ENCODE measurements at places on chromosomes 13 and 19. TPM values are rescaled to one million over a fixed set of nuclear protein-coding genes. Genes with fewer than 3 reads are reported as not detected.
A peak's percentile ranks its signal among the peaks of the same experiment; 100 is the strongest.

ZNF541 gene
- 51.5 TPM for total RNA-seq

MCF2L gene
- total RNA-seq, result 17.6 TPM

DNA sequence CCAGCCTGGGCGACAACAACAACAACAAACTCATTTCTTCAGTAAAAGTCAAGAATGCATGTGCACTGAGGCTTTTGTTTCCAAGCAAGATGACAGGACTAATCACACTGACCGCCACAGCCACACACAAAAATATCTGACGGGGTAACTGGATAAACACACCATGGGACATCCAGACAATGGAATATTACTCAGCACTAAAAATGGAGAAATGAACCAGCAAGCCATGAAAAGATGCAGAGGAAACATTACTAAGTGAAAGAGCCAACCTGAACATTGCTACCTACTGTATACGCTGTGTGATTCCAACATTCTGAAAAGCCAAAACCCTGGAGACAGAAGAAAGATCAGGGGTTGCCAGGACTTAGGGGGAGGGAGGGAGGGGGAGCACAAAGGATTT, 36.7 kb downstream of the FAAP24 start:
- DNase-seq, result no peak

DNA sequence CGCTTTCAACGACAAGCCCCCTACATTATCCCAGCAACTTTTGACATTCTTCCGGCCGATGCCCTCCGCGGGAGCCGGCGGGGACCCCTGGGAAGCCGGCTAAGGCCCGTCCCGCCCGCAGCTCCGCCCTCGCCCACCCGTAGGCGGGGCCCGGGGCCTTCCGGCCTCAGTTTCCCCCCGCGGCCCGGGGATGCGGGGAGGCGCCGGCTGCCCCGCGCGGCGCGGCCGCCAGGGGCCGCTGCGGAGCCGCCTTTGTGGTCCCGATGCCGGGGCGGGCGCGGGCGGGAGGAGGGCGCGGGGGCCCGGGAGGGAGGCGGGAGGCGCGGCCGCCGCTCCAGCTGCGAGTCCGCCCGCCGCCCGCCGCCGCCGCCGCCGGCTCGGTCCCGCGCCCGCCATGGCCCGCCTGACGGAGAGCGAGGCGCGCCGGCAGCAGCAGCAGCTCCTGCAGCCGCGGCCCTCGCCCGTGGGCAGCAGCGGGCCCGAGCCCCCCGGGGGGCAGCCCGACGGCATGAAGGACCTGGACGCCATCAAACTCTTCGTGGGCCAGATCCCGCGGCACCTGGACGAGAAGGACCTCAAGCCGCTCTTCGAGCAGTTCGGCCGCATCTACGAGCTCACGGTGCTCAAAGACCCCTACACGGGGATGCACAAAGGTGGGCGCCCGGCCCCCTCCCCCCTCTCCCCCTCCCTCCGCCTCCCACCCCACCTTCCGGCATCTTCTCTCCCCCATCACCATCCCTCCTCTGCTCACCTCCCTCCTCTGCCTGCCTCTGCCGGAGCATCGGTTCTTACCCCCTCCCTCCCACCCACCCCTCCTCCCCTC, at the start of gene CELF5:
Gene CELF5 (plus strand): TSS at position 316 of the 823 bp plus-strand sequence. CDS start 79 bp downstream, at position 395.
- peak; percentile 46 for DNase-seq

DNA sequence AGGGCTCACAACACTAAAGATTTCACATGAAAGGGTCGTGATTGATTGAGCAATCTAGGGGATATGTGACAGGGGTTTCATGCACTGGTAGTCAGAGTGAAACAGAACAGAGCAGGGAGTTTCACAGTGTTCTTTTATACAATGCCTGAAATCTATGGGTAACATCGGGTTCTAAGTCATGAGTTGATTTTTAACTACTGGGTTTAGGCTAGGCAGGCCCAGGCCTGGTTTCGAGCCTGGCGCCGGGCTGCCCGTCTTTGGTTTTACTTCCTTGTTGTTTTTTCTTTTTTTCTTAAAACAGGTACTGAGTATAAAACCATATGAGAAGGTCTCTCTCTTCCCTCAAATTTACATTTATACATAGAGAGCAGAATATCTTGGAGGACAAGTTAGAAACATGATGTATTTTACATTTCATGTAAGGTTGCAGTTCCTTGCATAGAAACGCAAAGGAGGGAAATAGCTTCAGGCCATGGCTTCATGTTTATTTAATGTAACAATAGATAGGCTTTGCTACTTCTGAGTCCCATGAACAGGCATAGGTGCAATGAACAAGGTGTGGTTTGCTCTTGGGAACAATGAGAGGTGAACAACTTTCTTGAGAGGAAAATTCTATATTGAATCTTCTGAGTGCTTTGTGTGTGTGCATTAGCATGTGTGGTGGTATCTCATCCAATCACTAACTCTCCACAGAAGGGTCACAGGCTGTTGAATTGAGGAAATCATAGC, 128.9 kb upstream of the RXFP2 start:
- no peak for DNase-seq

LILRA1 gene
- 0.50 TPM for total RNA-seq

GRCh38 chr13:65555962-65556361, 1674.2 kb downstream of the PCDH9 start:
- DNase-seq, result no peak

DNA sequence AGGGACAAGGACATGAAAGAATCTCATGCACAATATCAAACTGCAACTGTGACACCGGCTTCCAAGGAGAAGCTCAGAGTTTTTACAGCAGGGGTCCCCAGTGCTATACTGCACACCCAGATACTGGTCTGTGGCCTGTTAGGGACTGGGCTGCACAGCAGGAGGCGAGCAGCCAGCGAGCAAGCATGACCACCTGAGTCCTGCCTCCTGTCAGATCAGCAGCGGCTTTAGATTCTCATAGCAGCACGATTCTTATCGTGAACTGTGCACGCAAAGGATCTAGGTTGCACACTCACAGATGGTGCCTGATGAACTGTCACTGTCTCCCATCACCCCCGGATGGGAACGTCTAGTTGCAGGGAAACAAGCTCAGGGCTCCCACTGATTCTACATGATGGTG, 13.1 kb upstream of the CD22 start:
- DNase-seq, result no peak

DNA sequence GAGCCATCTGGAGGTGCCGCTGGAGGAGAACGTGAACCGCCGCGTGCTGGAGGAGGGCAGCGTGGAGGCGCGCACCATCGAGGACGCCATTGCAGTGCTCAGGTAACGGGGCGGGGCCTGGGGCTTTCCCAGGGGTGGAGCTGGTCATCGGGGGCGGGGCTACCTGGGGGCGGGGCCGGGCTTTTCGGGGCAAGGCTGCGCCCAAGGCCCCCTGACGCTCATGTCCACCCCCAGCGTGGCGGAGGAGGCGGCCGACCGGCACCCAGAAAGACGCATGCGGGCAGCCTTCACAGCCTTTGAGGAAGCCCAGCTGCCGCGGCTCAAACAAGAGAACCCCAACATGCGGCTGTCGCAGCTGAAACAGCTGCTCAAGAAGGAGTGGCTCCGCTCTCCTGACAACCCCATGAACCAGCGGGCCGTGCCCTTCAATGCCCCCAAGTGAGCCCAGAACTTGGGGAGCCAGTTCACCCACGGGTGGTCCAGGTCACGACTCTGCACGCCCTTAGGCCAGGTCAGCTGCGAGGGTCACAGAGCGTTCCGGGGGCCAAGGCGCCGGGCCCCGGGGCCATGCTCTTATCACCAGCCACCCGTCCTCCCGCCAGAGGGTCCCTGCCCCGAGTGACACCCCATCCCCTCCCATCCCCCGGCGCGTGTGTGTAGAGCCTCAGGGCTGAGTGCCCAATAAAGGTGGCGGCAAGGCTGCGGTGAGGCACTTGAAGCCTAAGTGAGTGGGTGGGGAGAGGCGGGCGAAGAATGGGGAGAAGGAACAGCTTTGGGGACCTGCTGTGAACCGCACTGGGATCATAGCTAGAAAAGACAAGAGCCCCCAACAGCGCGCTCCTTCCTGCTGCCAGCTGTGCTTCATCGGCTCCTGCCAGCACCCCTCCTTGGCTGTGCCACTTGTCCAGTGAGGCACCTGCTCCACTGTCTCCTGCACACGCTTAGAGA, 10.7 kb downstream of the CCDC124 start:
- peak; percentile 67 for DNase-seq

DNA sequence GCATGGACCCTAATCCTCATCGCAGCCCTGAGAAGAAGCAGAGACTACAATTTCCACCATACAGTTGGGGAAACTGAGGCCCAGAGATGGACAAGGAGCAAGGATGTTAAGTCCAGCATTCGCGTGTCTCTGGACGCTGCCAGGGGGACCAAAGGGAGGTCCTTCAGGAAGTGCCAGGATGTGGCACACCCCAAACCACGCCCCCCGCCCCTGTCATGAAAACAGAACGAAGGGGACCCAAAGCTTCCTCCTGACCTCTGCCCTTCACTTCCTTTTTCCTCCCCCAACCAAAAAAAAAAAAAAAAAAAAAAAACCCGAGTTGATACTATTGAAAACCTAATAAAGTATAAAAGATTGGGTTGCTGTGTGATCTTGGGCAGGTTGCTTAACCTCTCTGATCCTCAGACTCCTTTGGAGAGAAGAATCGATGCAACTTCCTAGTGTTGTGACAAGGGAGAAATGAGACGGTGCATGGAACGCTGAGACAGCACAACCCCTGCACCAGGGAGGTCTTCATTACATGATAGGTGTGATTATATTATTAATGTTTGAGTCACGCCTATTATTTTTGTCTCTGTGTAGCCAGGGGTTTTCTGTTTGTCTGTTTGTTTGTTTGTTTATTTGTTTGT, 2.7 kb upstream of the ZBTB7A start:
- DNase-seq, result no peak

GRCh38 chr13:62556978-62557377, 1141.3 kb upstream of the PCDH20 start:
- DNase-seq, result no peak

APOE gene
- 215 TPM for total RNA-seq

- no peak for DNase-seq
These were observed 1.9 kb downstream of the TMEM145 start for GRCh38 chr19:42315024-42315423.

DNA sequence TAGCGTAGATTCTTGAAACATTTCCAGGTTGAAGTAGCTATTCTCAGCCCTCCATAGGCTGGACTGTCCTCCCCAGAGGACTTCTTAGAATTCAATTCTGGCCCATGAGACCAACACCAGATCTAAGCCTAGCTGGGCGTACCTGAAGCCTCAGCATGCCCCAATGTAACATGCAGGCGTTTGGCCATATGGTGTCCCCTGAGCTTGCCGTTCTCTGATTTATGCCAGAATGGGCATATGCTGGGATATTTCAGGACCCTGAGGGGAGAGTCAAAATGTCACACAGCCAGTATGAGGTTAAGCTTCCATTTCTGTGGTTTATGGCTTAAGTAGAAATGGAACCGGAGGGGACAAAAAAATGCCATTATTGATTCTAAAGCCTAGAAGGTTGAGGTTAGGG, 317.7 kb upstream of the OBI1 start:
- no peak for DNase-seq

KCTD12 gene
- 86.8 TPM for total RNA-seq

DNA sequence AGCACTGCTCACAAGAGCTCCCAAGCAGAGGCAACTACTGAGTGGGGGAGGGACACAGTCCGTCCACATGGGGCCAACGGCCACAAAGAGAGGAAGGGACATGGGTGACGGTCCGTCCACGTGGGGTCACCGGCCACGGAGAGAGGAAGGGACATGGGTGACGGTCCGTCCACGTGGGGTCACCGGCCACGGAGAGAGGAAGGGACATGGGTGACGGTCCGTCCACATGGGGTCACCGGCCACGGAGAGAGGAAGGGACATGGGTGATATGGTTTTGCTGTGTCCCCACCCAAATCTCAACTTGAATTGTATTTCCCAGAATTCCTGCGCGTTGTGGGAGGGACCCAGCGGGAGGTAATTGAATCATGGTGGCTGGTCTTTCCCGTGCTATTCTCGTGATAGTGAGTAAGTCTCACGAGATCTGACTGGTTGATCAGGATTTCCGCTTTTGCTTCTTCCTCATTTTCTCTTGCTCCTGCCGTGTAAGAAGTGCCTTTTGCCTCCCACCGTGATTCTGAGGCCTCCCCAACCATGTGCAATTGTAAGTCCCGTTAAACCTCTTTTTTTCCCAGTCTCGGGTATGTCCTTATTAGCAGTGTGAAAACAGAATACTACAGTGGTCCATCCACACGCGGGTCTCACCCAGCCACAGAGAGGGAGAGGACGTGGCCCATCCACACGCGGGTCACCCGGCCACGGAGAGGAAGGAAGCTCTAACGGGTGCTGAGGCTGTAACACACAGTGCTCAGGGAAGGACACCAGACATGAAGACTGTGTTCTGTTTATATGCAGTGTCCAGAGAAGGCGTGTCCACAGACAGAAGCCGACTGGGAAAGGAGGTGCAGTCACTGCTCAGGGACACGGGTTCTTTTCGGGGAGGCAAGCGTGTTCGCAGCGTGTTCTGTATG, 48.5 kb downstream of the GAS6 start:
- DNase-seq, result no peak

DNA sequence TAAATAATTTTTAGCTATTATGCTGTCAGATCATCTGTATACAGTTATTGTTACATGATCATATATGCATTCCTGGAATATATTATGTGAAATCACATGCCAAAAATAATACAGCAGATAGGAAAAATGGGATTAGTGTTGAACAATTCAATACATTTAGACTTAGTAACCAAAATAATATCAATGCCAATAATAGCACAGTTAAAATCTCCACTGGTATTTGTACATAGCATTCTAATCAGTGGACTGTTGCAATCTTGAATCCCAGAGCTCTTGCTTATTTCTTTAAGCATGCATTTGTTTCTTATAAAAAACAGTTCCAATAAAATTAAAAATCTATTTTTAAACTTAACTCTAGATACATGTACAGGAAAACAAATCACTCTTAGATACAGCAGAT, 2772.2 kb downstream of the PCDH9 start:
- DNase-seq, result no peak

DNA sequence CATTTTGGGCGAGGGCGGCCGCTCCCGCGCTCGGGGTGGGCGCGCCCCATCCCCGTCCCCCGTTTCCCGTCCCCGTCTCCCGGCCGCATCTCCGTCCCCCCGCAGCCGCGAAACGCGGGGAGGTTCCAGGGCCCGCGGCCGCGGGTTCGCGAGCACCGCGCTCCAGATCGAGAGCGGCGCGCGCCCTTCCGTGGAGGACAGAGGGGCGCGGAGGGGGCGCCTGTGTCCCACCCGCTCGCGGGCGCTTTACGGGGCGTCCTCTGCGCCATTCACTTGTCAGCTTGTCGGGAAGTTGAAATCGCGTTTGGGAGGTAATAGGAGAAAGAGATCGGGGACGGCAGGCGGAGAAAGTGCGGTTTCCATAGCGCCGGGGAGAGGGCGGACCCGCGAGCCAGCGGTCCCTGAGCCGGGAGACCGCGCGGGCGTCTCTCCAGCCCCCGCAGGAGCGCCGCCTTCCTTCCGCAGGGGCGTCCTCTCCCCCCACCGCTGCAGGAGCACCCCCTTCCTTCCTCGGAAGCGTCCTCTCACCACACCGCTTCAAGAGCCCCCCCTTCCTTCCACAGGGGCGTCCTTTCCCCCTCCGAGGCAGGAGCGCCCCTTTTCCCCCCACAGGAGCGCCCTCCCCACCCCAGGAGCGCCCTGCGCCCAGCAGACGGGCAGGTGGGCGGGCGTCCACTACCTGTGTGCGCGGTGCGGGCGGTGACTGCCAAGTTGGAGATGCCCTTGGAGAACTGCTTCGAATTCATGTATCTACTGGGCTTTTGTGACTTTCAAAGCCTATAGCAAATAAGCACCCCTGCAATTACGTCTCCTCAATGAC, 962 bp upstream of the IRS2 start:
- peak; percentile 43 for DNase-seq

- DNase-seq, result no peak
These were observed 20.7 kb upstream of the NLRP12 start for GRCh38 chr19:53844849-53845246.

- DNase-seq, result peak; percentile 53
These were observed 113.2 kb downstream of the TM9SF2 start for GRCh38 chr13:99614465-99614885.

MBD3L2 gene
- not detected for total RNA-seq

GRCh38 chr19:54707962-54708361, 16.3 kb upstream of the KIR3DL3 start:
- no peak for DNase-seq

SLC7A9 gene
- 1.6 TPM for total RNA-seq

Measured in testis (tissue), 5 donors.